ENCODE measurements at places on chromosomes 12 and 14.

- no peak for DNase-seq
Measured at GRCh38 chr12:93146263-93146939, 217.3 kb upstream of the EEA1 start.

DNA sequence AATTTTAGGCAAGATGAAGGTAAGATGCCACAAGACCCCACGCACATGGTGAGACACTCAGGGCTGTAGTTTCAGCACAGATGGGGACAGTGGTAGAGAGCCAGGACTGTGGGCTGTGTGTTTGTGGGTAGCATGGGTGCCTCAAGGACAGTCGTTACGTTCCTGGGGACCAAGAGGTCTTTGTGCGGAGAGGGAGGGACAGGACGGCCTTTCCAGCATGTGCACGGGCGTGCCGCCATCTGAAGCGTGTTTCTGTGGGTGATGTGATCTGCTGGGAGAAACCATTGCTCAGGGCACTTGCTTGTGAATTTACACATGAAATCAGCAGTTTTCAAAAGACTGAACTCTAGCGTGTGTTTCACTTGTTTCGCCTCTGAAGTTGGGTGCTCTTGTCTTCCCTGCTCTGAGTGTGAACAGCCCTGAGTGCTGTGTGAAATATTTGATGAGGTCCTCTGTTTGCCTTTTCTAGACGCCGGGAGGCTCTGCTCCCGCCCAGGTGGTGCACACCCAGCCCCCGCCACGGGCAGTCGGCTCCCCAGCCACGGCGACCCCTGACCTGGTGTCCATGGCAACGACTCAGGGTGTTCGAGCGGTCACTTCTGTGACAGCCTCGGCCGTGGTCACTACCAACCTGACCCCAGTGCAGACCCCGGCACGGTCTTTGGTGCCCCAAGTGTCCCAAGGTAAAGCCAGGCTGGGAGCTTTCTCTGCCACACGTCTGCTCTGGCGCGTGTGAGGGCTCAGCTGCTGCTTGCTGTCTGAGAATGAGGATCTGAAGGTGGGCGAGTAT, 82.3 kb downstream of the DDX51 start:
- no peak for DNase-seq

DNA sequence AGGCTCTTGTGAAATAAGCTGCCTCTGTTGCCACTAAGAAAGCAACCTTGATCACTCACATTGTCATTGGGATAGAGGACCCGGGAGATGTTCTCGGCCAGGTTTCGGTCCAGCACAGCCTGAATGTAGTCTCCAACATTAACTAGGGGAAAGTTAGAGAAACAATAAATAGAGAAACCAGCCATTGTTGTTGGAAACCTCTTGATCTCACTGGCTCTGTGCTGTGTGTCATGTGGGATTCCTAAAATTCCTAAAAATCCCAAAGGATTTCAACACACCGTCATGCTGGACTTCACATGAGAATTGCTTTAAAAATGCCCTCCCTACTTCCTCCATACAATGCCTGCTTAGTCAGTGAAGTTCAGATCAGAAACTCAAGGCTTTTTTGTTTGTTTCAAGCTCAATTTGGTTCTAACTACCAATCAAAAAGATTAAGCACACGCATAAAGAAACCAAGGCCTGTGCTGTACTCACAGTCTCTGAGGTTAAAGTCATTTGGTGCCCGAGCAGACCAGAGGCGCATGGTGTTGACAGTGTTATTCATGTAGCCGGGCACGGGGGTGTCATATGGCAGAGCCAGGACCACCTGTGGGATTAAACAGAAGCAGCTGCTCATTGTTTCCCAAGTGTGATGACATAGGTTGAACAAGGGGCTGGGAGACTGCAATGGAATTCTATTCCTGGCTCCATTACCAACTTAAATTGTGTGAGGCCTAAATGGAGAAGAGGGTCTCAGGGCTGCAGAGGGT, 23.6 kb downstream of the PYGL start:
- DNase-seq: peak; percentile 77

GRCh38 chr12:10213168-10214135, 775 bp downstream of the GABARAPL1 start:
- peak; percentile 92 for DNase-seq

- DNase-seq: no peak
Measured at GRCh38 chr14:58060898-58061297, 91.1 kb downstream of the ARMH4 start.

DNA sequence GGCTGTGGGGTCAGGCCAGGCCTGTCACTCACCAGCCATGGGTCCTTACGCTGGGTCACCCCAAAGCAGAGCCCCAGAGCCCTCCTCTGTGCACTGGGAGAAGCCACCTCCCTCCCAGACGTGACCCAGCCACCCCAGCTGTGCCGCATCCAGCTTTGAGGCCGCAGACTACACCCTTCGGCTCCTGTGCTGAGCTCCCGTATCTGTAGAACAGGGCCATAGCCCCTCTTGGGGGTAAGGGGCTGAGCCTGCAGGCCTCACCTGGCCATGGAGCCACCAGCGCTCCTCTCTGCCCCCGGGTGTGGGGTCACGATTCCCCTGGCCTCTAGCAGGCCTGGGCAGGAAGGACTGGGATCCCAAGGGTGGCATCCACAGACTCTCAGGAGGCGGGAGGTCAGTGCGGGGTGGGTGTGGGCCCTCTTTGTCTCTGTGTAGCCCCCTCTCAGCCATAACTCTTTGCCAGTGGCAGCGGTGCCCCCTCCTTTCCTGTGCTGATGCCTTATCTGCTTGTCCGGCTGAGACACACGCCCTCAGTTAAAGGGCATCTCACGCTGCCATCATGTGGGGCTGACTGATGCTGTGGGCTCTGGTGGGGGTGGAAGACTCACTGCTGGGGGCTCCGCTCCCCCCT, 16.3 kb downstream of the ASPG start:
- no peak for DNase-seq

DNA sequence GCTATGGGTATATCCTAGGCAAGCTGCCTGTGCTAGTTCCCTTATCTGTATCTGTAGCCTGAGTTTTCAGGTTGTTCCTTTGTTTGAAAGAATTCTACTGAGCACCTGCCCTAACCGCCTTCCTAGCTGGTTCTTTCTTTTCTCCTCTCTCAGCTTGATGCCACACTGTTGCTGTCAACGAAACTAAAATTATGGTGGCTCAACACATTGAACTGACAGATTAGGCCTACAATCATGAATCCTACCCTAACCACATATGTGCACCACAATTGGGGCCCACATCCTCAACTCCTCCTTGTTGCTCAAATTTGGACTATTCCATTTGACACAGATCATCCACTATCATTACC, 36.2 kb upstream of the RESF1 start:
- DNase-seq: no peak

- DNase-seq: no peak
Measured at GRCh38 chr14:65585216-65585615, 172.7 kb downstream of the FUT8 start.

DNA sequence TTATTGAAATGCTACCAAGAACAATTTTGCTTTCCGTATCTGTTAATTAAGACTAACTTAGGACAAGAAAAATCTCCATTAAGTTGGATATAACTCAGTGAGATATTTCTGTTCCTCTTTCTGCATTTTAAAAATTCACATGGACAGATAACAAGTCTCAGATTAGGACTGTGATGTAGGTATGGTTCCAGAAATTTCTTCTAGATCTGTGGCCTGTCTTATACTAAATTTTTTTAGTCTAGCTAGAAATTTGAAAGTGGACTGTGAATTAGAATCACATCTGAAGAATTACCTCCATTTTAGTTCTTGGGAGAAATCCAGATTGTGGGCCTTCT, 41.6 kb downstream of the USP15 start:
- no peak for DNase-seq

Measured in mesenchymal stem cell (in vitro differentiated cells and primary cell).